ENCODE measurements at places on chromosomes 7 and 10.
A peak's percentile ranks its signal among the peaks of the same experiment; 100 is the strongest.

- no peak for DNase-seq
Measured at GRCh38 chr7:19988860-19989259, 215.4 kb upstream of the TMEM196 start.

GRCh38 chr10:49076741-49077521, 38.4 kb downstream of the VSTM4 start:
- no peak for DNase-seq

DNA sequence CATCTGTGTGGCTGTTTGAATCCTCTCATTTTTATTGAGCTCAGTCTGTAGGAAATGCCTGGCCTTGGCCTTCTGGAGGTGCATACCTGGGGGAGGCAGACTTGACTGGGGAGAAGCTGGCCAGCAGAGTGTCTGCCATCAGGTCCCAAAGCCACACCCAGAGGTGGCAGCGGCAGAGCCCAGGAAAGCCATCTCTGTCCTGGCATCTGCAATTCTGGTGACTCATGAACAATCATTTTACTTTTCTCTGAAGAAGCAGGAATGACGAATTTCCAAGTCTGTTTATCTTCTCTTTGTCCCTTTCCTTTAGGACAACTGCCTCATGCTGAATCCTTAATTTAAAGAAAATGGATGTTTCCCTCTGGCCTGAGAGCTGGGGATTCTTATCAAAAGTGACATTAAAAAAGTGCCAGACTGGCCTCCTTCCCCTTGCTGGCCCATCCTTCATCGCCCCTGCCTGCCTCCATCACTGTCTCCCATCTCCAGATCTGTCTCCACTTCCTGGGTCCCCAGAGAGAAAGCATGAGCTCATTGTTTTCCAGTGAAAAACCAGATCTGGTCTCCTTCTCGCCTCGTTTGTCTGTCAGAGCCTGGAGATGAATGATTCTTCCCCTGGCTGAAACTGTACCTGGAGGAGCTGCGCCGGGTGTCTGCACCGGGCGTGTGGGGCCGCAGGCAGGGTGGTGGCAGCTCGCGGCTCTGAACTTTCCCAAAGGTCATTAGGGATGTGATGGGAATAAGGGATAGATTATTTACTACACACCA, 124.5 kb downstream of the TMEM178B start:
- DNase-seq, result no peak

- DNase-seq, result no peak
Measured at GRCh38 chr7:110210941-110211608, 879.9 kb upstream of the LRRN3 start.

- no peak for DNase-seq
Measured at GRCh38 chr7:44625526-44626471, 19.4 kb downstream of the OGDH start.

- no peak for DNase-seq
Measured at GRCh38 chr7:5282543-5283316, at the start of gene SLC29A4. Gene SLC29A4, plus strand, starts transcription at chr7:5282943. Its CDS starts 4,874 bp downstream, at chr7:5287817.

GRCh38 chr10:12656518-12657142, 307.3 kb downstream of the CAMK1D start:
- DNase-seq, result no peak

DNA sequence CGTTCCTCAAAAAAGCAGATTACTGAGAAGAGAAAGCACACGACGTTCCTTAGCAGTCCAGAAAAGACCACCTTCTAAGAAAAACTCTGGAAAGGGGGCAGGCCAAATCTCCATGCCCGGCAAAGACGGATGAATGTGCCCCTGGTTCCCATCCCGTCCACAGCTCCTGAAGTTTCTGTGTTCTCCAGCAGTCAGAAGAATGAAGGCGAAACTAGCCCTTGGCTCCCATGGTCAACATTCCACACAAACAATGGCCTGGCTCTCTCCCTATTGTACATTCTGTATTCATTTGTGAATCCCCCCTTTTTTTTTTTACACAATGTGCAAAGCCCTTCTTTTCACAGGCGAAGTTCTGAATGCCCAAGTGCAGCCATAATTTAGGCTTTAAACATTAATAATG, 5.3 kb downstream of the CTBP2 start:
- peak; percentile 34 for DNase-seq

GRCh38 chr10:120499883-120500282, 42.9 kb downstream of the PLPP4 start:
- DNase-seq, result no peak

GRCh38 chr10:110410329-110411046, 87.2 kb upstream of the DUSP5 start:
- no peak for DNase-seq

DNA sequence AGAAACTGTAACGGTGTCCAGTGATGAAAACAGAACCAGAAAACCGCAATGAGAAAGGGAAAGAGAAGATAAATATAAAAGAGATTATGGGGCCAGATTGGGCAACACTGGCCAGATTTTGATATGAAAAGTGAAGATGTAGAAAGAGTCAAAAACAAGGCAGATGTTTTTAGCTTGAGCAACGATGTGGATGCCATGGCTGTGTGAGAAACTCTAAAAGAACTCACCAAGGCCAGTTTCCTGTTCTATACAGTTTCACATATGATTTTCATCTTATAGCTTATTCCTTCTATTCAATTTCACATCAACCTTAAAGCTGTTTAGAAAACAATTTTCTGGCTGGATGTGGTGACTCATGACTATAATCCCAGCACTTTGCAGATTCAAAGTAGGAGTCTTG, 36.3 kb downstream of the CSTF2T start:
- no peak for DNase-seq

DNA sequence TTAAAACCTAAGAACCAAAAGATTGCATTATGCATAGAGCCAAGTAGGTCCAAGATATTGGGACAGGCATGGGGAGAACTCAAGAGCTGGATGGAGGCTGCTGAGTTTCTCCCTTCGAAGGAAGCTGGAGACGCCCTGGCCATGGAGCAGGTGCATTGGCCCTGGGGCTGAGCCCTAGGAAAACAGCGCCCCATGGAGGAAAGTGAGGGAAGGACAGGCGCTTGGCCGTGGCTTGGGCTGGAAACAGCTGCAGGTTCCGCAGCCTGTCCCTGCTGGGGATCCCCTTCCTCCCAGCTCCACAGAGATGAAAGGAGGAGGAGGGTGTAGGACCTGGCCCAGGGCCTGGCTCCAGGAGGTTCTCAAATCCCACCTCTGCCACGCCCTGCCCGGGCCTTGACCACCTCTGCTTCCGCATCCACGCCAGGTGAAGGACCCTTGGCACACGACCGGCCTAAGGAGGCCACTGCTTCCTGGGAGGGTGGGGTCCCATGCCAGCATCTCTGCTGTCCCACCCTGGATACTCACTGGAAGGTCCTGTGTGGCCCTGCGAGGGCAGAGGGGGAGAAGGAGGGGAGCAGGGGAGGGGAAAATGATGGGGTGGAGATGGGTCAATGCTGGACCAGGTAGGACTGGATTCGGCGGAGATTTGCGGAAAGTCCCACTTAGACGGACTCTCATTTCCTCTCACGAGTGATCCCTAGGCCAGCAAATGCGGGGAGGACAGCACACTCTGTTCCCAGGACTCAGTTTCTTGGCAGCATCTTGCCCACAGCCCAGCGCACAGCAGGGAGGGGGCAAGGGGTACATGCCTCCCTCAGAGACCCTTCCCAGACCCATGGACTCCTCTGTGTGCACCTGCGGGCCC, 258.6 kb upstream of the TCERG1L start:
- DNase-seq, result peak; percentile 79

- no peak for DNase-seq
Measured at GRCh38 chr7:48183370-48183743, 12.1 kb downstream of the ABCA13 start.

DNA sequence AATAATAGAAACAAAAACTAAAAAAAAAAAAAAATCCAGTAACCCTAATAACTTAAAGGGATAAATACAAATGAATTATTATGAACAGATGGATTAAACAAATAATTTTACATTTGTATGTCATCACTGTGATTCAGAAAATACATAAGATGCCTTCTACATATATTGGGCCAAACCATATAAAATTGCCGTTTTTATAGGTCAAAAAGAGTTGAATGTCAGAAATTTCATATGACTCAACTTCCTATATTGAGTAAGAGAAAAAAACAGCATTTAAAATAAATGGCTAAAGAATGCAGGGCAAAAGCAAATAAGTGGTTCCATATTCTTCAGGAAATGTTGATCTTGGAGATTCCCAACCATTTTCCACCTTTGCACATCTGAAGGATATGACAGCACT, 9.4 kb downstream of the SLC35B4 start:
- DNase-seq, result no peak

GRCh38 chr7:268991-269390, 21.0 kb upstream of the FOXL3 start:
- no peak for DNase-seq

DNA sequence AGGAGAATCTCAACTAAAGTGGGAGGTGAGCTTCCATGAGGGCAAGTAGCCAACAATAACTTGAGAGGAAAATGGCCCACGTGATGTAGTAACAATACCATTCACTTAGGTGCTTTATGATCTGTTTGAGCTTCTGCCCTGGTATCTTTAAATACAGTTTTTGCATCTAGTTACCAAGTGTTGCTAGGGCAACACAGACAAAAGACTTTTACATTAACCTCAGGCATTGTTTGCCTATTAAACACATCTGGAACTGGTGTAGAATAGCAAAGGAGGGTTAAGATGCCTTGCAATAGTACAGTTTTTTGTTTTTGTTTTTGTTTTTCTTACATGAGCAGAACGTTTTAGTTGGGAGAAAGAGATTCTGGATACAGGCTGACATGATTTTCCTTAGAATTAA, 97.7 kb upstream of the MTPN start:
- no peak for DNase-seq

DNA sequence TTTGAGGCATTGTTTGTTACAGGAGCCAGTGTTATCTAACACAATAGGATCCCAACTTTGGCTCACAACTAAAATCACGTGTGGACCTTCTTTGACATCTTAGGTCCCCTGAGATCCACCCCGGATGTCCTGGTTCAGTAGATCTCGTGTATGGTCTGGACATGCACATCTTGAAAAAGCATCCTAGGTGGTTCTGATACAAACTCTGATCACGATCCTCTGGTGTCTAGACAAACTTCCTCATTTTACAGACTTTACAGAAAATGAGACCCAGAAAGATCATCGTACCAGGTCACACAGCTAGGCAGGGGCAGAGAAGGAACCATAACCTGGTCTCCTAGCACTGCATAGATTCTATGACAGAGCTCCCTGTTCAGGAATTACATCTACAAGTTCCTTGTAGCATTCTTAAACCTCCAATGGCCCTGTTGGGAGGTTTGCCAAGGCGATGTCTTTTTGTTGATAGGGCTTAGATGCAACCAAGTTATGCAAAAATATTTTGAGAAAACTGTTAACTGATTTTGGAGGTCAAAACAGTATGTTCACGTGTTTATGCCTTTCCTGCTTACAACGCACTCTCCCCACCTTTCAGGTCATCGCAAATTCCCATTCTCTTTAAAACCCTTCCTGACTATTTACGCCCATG, 30.8 kb upstream of the CHST15 start:
- no peak for DNase-seq

DNA sequence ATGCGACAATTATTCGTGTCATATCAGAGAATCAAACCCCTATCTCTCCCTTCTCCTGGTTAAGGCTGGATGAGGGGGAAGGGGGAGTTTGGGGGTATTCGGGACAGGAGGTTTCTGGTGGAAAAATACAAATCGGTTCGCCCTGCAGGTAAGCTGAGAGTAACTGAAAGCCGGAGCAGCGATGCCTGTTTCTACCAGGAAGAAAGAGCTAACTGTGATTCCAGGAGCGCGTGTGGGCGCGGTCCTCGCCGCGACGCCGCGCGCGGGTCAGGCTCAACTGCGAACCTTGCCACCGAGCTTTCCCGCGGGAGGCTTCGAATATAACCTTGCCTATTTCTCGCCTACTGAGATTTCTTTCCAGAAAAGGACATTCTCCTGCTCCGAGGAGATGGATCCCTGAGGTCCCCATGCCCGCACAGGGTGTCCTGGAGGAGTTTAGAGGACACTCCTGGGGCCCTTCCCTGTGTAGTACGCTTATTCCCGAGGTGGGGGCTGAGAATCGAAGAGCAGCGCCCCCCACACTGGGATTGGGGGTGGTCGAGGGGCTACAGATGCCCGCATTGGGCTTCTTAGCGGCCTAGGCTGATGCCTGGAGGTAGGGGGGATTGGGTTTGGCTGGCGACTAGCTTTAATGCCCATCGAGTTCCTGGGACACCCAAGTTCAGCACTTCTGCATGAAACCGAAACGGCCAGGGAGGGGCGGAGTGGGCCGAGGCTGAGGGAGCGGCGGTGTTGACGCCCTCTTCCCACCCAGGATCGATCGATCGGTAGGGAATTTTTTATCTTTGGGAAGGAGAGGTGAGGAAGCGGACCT, 13.0 kb upstream of the DLX6 start:
- peak; percentile 43 for DNase-seq

DNA sequence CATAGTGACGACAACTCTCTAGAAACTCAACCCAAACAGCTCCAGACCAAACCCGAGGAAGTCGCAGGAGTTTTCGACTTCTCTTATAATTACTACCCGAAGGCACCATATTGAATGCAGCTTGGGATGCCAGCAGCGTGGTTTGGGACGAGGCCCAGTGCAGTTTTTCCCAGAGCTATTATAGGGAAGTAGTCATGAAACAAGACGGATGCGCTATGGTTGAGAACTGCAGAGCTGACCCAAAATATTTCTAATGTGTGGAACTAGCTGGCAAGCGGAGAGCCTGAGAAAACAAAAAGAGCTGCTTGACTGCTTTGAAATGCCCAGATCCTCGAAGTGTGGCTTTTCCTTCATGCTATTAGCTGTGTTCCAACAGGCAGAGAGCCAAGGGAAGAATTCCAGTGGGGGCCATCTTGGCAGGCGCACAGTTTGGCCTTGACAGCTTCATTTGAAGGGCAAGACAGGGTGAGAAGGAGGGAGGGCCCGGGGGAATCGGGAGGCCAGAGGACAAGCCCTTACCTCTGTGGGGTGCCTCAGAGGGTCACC, 122.7 kb downstream of the CUL2 start:
- DNase-seq, result no peak

- DNase-seq, result no peak
Measured at GRCh38 chr7:2331707-2332106, 17.5 kb upstream of the SNX8 start.

DNA sequence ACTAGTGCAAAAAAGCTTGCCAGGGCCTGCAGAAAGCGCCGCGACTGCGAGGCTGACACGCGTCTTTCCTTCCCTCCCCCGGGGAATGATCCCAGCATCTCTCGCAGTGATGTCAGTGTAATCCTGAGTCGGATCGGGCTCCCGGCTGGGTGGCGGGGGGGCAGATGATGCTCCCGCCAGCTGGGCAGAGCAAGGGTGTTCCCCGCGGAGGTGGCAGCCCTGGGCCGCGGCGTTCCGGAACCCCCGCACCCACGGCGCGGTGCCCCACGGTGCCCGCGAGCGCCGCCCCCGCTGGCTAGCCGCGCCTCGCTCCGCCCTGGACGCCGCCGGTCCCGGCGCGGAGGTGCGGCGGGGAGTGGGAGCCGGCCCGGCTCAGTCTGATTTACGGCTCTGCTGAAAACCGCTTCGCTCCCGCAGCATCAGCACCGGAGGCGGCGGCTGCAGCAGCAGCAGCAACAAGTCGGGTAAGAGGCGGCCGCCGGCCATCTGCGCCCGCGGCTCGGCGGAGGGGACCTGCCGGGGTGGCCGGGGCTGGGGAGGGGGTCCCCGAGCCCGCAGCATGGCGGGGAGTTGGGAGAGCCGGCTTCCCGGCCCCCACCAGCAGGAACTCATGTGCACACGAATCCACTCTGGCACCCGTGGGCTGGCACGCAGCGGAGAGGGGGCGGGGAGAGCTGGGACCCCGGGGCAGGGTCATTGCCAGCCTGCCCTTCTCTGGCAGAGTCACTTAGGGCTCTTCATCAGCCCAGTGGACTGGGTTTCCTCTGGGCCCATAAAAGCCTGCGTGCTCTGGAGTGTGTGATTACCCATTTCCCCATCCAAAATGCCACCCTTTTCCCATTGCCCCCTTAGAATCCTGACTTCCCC, at the start of gene ZNF365:
Gene ZNF365, plus strand, starts transcription at position 375 of the 867 bp plus-strand sequence. CDS start 1,825 bp downstream, outside the sequence.
- DNase-seq, result peak; percentile 56

- no peak for DNase-seq
Measured at GRCh38 chr7:88969167-88969566, 173.6 kb upstream of the TEX47 start.
